ENCODE measurements at places on chromosomes 5 and 9.

- DNase-seq, result no peak
Measured at GRCh38 chr9:133173056-133173455, 9.3 kb upstream of the GBGT1 start.

DNA sequence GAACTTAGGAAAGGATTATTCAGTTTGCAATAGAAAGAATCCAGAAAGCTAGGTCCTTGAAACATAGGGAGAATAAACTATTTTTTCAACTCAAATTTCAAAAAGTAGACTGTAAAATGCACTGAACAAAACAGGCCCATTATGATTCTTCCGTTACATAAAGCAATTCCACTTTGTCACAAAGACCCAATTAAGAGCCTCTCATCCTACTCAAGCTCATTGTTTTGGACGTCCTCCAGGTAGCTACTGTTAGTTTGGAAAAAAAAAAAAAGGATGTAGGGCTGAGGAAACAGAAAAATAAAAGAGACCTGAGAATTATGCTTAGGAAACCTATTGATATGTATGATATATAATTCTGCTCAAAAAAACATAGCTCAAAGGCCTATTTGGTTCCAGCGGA, 74.0 kb downstream of the DIRAS2 start:
- DNase-seq, result no peak

GRCh38 chr5:107672211-107673038, 1.7 kb upstream of the EFNA5 start:
- peak; percentile 74 for DNase-seq

- no peak for DNase-seq
Measured at GRCh38 chr9:14993901-14994554, 83.8 kb upstream of the FREM1 start.

DNA sequence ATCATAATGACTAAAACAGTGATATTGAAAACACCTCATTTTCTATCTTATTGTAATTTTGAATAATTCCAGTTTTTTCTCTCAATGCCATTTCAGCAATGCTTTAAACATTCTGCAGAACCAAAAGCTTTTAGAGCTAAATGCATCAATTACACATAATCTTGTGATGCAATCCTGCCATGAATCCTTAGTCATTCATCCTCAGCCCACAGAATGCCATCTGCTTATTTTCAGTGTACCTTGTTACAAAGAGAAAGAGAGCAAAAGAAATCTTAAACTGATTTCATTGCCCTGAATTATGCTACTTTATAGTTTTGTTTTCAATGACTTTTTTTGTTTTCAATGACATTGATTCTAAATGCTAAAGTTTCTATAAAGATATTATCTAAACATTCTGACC, 1234.8 kb upstream of the C9orf72 start:
- DNase-seq, result no peak

DNA sequence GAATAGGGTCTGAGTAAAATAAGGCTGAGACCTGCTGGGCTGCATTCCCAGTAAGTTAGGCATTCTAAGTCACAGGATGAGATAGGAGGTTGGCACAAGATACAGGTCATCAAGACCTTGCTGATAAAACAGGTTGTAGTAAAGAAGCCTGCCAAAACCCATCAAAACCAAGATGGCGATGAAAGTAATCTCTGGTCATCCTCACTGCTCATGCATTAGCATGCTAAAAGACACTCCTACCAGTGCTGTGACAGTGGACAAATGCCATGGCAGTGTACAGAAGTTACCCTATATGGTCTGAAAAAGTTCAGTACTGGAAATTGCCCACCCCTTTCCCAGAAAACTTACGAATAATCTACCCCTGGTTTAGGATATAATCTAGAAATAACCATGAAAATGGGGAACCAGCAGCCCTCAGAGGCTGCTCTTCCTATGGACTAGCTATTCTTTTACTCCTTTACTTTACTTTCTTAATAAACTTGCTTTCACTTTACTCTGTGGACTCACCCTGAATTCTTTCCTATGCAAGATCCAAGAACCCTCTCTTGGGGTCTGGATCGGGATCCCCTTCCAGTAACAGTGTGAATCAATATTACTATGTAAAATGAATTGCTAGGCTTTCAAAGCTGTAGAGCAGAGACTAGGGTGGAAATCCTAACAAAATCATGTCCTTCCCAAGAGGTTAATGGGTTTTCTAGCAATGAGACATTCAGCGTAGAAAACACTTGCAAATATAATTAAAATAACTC, 257.8 kb downstream of the KIAA0825 start:
- DNase-seq, result no peak

GRCh38 chr5:35852084-35852734, 4.5 kb upstream of the IL7R start:
- DNase-seq, result peak; percentile 46

GRCh38 chr9:128713941-128714573, 9.9 kb downstream of the ZDHHC12 start:
- DNase-seq, result no peak

- no peak for DNase-seq
Measured at GRCh38 chr9:132957805-132958204, 13.4 kb upstream of the TSC1 start.

DNA sequence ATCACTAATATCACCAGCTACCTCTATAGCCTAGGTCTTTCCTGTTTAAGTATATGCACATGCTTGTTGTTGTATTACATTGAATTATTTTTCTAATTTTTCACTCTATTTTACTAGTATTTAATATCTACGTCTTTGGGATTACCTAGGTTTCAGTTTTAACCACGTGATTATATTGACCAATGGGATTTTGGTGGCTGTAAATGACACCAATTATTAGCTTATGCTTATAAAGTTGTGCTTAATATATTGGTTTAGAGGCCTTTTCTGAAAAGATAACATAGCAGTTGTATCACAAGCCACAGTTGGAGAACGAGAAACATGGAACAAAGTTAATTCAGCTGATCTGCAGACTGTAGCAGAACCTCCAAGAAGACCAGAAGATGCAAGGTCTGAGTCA, 104.8 kb upstream of the PRDM9 start:
- DNase-seq, result no peak

GRCh38 chr5:8843771-8844170, 702.1 kb downstream of the SEMA5A start:
- no peak for DNase-seq

DNA sequence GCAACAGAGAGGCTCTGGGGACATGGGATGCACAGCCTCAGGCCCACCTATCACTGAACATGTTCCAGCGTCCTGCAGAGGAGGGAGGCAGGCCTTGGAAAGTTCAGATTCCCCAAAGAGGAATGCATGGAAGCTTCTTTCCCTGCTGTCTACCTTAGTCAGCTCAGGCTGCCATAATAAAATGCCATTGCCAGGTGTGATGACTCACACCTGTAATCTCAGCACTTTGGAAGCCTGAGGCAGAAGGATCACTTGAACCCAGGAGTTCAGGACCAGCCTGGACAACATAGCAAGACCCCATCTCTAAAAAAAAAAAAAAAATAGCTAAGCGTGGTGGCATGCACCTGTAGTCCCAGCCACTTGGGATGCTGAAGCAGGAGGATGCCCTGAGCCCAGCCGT, 24.5 kb upstream of the TOR1B start:
- DNase-seq, result no peak

DNA sequence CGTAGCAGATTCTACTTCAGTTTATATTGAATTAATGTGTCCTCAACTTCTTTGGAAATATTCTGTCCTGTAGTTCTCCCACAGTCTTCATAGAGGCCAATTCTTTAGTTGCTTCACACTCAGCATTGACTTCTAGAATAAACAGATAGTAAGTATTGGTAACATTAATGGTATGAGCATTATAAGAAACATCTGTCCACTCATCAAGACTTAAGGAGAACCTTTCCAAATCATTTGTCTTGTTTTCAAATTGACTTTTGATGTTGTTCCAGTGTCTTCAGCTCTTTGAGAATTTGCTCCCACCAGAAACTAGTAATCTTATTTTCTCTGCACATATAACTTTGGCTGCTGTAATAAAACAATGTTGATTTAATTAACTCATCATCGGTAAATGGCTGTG, 18.3 kb downstream of the RANBP17 start:
- no peak for DNase-seq

DNA sequence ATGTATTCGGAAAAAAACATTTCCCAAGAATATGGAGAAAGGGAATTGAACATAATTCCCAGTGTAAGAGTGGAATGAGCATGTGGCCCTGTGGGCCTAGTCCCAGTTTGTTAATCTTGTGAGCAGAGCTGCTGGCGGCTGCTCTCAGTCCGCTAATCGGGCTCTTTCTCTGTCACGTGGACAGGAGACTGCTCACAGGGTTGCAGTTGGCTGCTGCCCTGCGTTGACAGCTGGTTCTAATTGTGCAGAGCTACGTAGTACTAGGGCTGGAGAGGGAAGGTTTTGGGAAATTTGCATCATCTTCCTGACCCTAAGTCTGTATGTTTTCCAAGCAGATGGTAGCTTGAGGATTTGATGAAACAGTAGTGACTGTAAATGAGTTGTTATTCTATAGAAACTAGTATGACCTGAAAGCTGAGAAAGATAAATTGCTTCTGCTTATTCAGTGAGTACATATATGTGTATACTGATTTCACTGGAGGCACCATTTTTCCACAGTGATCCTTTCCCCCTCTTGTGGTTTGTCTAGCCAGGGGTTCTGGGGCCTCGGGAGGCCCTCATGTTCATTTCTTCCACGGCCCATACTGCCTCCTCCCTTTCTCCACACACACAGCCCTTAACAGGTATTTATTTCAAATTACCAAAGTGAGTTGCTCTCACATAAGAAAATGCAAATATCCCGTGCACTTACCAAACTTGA, 100.6 kb downstream of the ANGPTL2 start:
- DNase-seq, result no peak

DNA sequence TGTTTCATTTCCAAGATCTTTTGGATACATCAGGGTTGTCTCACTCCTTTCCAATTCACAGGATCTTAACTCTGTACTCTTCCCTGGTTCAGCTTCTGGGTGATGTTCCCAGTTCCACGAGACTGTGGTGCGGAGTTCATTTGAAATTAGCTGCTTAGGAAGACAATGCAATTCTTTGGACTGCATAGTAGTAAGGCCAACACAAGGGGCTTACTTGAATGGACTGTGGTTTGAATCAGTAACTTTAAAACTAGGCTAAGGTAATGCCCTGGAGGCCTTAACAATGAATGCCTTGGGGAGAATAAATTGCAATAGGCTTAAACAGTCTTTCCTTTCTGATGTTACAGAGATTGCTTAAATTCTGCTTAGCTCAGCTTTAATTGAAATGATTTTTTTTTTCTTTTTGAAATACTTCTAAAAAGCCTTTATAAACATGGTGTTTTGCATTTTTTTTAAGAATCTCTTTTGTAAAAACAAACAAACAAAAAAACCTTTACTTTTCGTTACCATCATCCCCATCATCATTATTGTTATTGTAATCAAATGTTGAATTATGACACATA, 133.8 kb upstream of the MEF2C start:
- DNase-seq, result no peak

All from GM06990 (cell line).